Activated CD4-positive, CD25-positive, alpha-beta regulatory T cell treated with anti-CD3 and anti-CD28 coated beads, Interleukin-2, amount 50 U/mL, for 24 hours (primary cell): ENCODE measurements at places on chromosomes 11 and 22.

GRCh38 chr11:32071811-32072210 is 19.1 kb upstream of the RCN1 start:
- no peak for ATAC-seq

- ATAC-seq = no peak
Measured at GRCh38 chr11:104663190-104664140, 234.8 kb downstream of the CASP12 start.

- ATAC-seq = no peak
Measured at GRCh38 chr11:19935507-19935906, 222.9 kb downstream of the NAV2 start.

DNA sequence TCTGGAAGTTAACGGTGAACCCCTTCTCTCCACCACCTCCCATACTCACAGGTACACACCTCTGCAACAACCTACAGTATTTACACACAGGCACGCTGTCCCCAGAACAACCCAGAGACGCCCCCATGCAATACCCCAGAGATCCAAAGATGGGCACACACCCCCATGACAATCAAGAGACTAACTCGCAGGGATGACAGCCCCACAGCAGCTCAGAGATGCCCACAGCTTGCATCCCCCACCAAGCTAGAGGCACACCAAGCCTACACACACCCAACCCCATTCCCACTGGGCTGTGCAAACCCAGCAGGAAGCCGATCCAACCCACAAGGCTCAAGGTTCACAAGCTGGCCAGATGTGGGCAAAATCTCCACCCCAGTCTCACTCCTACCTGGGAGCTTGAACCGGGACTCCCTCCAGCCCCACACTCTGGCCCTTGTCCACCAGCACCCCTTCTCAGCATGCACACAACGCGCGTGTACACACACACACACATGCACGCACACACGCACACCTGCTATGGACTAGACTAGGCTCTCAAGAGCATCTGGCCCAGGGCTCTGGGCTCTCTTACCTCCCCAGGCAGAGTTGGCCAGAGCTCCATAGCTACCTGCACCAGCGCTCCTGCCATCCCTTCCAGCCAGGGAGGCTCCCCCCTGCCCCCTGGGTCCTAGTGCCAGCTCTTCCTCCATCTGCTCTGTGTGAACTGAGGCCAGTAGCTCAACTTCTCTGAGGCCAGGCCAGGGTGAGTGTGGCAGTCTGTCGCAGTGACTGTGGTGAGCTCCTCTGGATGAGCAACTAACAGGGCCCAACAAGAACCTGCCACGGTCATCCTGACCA is 11.5 kb downstream of the STARD10 start:
- peak; percentile 8 for ATAC-seq
